HS-27A (cell line): ENCODE measurements at places on chromosomes 1 and 21.

- DNase-seq = no peak
Measured at GRCh38 chr1:197745911-197746310, 29.4 kb downstream of the DENND1B start.

DNA sequence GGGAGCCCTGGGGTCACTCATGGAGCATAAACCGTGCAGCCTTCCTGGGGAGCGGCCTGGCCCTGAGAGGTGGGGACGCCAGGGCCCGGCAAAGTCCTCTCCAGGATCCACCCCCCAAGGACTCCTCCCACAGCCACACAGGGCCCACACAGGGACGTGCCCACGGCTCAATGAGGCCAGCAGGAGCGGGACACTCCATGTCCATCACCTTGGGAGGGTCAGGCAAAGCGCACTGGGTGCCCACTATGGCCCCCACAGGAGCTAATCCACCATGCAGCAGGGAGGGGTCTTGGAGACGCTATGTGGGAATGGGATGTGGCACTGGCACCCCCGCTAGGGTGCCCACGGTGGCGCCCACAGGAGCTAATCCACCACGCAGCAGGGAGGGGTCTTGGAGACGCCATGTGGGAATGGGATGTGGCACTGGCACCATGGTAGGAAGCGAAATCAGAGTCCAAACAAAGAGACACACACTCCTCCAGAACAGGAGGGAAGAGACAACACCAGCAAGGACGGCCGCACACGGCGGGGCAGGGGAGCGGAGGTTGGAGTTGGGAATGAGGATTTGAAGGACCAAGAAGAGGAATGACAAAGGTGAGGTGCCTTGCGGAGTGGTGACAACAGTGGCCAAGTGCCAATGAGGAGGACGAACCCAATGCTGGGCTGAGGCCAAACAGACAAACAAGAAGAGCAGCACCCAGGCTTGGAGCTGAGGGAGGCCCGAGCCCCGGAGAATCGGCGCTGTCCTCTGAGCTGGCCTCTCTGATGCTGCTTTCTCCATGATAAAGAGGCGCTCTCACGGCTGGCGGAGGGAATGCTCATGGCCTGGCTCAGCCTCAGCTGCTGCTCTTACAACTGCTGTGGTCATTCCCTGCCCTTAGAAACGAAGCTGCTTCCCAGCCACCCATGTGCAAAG is 18.1 kb upstream of the SLC19A1 start:
- DNase-seq = no peak

GRCh38 chr1:240044620-240045019 is 47.1 kb upstream of the FMN2 start:
- DNase-seq = peak; percentile 22

- no peak for DNase-seq
Measured at GRCh38 chr21:41422546-41423304, 3.3 kb upstream of the MX1 start.

- no peak for DNase-seq
Measured at GRCh38 chr1:113855630-113856400, 15.7 kb downstream of the PTPN22 start.

DNA sequence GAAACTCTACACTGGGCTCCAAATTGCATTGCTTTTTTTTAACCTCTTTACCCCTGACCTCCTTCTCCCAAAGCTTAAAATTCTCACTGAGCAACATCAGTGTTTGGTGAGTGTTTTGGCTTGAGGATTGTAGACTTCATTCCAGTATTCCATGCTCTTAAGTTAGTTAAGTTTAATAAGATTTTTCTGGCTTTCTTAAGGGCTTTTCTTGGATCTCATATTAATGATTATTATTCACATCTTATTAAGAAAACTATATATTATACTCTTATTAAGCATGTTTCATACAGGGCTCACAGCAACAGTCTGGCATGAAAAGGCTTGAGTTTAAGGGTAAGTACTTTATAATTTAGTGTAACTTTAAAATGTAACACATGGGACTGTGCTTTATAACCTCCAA is 141.8 kb downstream of the DISP1 start:
- no peak for DNase-seq

- no peak for DNase-seq
Measured at GRCh38 chr21:38927776-38928175, 122.0 kb downstream of the ETS2 start.

DNA sequence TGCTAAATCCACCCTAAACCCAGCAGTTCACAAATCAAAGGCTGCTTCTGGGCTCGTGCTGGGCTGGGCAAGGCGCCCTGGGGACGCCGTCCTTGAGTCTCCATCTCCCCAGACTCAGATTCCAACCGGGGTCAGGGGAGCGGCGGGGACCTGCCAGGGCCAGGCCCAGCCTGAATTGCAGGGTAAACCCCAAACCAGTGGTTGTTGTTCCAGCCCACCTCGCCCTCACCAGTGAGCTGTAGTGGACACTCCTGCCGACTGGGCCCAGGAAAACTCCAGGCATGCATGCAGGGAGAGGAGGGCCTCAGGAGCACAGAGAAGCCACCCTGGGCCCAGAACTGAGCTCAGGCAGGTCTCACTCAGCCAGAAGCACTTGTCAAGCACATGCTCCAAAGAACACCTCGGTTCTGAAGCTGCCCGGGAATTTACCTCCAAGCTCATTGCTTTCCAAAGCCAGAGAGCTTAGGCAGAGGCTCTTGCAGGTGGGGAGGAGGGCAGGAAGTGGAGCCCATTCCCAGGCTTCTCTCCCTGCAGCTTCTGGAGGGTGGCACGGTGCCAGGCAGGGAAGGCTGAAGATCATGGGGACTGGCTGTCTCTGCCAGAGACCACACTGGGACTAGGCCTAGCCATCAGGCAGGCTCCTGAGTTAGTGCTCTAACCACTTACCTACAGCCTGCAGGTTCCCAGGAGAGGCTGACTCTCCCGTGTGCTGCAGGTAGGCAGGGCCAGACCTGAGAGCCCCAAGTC is 437.0 kb downstream of the MATN1 start:
- no peak for DNase-seq

DNA sequence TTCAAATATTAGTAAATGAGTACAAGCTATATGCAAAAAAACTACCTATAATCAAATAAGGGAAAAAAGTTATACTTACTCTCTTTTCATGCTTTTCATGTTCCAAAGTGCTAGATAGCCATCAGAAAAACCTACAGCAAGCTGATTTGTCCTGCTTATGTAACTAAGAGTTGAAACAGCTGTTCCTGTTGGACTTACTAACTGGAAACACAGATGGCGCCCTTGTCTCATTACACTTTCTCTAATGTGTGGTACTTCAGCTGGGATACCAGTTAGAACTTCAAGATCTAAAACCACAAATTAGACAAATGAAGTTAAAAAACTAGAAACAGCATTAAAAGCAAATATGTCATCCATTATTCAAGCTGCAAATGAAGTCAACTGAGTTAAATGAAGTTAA is 24.3 kb downstream of the AHCTF1 start:
- no peak for DNase-seq

DNA sequence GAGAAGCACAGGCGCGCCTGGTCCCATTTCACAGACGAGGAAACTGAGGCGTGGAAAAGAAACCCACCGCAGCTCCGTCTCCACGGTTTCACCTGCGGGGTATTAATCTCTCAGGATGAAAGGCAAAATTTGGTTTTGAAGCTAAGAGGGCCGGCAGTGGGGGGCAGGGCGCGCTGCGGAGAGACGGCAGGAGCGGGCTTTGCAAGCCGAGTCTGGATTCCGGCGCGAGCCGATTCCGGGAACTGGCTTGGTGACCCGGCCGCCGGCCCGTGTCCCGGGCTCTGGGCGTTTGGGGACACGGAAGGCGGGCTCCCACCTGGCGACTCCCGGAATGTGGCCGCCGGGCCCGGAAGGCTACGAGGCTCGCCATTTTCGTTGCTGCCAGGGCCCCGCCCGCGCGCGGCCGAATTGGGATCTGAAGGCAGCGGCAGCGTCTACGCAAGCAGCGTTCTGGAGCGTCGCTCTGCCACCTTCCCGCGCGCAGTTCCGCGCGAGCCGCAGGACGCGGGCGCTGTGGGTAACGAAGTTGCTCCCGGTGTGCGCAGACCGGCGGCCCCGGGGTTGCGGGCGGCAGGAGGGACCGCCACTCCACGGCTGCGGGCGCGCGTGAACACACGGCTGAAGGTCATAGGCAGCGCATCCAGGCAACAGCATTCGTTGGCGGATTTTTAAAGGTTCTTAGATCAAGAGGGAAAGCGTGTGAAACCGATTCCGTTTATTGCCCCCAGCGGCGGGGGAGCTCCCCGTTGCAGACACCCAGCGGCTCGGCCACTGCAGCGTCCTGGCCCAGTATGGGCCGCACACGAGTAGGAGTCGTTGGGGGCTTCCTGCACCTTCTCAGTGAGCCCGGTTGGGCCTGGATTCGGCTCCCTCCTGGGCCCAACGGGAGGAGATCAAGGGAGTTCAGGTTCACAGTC is 5.4 kb upstream of the PRDM16 start:
- no peak for DNase-seq

DNA sequence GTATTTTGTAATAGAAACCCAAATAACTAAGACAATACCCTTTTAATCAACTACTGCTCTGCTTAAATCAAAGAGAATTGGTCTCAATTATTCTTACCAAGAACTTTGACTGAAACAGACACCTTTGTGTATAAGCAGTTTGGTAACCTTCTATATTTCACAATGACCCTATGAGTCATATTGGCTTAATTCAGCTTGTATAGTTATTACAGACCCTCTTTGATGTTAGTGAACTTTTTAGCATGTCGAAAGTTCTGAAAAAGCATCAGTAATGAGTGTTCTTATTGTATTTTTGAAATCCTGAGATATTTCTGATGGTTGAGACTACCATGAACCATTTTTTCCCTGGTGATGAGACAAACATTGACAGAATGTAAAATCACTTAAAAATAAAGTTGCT is 43.3 kb upstream of the RABGAP1L start:
- DNase-seq = no peak

DNA sequence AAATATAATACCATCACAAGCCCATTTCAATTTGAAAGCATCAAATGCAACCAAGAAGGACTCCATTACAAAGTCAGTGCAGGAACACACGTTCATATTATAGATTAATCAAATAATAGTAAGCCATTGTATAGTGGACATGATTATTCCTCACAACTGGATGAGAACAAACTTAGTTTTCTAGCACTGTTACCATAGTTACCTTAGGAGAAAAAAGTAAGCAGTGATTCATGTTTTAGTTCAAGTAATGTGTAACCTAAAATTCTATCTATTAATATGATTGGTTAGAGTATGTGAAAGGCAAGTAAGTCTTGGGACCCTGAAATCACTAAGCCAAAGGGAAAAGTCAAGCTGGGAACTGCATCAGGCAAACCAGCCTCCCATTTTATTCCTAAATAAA is 15.2 kb downstream of the SSX2IP start:
- no peak for DNase-seq

- no peak for DNase-seq
Measured at GRCh38 chr1:230205719-230206198, 138.7 kb downstream of the GALNT2 start.

DNA sequence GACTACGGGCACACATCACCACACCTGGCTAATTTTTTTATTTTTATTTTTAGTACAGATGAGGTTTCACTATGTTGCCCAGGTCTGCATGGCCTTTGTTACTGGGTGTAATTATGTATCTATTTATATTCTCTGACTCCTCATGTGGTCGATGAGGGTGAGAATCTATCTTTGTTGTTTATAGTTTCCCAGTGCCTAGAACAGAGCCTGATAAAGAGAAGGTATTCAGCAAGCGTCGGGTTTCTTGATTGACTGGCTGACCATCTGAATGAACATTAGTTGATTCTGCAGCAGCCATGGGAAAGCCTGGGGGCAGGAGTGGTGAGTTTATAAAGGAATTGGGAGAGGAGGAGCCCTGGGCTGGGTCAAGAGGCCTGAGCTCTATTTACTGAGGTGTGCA is 28.5 kb downstream of the SERINC2 start:
- no peak for DNase-seq

DNA sequence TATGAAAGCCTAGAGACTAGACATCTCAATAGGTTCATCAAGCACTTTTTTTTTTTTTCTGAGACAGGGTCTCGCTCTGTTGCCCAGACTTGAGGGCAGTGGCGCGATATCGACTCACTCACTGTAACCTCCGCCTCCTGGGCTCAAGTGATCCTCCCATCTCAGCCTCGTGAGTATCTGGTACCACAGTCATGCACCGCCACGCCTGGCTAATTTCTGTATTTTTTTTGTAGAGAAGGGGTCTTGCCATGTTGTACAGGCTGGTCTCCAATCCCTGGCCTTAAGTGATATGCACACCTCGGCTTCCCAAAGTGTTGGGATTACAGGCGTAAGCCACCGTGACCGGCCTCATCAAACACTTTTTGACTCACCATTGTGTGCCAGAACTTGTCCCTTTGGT is 613 bp upstream of the GPATCH4 start:
- no peak for DNase-seq
